ENCODE measurements at places on chromosomes 5 and 9.

DNA sequence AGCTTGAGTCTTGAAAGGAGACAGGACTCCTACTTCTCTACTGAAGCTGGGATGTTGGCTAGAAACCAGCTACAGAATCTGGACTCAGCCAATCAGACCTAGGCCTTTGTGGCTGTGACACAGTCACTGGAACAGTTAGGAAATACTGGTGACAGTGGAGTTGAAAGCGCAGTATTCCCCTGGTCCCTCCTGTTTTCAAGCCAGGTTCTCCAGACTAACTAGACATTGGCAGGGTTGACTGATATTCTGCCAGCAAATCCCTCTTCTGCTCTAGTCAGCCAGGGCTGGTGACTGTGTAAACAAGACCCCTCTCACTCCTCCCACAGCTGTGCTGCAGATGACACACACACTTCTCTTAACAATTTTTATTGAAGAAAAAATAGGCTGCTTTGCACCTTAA is 8.7 kb downstream of the SHROOM1 start:
- no peak for DNase-seq

DNA sequence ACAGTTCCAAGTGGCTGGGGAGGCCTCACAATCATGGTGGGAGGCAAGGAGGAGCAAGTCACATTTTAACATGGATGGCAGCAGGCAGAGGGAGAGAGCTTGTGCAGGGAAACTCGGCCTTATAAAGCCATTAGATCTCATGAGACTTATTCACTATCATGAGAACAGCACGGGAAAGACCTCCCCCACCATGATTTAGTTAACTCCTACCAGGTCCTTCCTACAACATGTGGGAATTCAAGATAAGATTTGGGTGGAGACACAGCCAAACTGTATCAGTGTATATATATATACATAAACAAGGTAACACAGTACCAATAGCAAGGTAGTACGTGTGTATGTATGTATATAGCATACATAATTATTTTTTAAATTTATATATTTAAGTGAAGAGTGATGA is 50.9 kb downstream of the NFX1 start:
- no peak for DNase-seq

DNA sequence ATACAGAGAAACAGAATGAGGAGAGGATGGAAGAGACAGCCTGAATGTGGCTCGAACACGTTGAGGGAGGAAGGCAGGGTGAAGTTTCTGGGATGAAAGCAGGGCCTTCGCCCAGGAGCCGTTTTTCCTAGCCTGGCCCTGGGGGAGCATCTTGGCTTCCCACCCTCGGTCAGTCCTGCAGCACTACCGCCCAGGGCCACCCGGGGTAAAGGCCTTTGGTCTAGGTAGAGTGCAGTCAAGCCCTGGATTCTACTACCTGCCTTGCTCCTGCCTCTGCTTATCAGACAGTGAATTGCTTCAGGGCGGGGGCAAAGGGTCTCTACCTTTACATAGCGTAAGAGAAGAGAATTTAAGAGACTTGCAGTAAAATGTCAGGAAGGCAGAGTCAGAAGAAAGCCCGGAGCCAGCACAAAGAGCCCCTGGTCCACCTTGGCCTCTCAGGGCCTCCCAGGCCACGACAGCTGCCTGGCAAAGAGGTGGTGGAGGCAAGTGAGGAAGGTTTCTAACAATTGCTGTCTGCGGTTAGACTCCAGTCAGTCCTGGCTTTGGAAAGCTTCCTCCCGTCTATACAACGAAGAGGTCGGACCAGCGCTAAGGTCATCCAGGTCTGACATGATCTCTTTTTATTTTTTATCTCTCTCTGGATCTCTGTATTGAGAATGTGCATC is 17.9 kb downstream of the COL15A1 start:
- no peak for DNase-seq

DNA sequence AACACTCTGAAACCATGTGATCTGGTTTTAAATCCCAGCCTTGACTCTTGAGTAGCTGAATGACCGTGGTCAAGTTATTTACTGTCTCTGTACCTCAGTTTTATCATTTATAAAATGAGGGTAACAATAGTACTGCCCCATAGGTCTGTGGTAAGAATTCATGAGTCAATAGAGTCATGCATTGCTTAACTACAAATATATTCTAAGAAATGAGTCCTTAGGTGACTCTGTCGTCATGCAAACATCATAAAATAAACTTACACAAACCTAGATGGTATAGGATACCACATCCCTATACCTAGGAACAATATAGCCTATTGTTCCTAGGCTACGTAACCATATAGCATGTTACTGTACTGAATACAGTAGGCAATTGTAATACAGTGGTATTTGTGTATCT is 20.3 kb upstream of the ABCA1 start:
- DNase-seq: no peak

DNA sequence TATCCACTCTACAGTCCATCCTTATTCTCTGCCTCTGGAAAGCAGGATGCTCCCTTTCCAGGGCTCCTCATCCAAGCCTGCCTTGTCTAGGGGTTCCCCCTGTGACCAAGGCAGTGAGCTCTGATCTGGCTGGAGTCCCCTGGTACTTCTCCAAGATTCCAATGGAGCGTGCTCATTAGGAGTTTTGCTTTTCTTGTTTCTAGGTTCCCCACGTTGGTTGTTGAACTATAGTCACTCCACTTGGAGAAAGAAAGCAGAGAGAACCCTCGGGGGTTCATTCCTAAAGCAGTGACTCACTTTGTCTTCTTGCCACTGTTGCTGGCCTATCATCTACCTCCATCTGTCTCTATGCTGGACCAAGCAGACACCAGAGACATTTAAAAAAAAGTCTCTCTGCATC is 192.6 kb downstream of the TLE4 start:
- no peak for DNase-seq

DNA sequence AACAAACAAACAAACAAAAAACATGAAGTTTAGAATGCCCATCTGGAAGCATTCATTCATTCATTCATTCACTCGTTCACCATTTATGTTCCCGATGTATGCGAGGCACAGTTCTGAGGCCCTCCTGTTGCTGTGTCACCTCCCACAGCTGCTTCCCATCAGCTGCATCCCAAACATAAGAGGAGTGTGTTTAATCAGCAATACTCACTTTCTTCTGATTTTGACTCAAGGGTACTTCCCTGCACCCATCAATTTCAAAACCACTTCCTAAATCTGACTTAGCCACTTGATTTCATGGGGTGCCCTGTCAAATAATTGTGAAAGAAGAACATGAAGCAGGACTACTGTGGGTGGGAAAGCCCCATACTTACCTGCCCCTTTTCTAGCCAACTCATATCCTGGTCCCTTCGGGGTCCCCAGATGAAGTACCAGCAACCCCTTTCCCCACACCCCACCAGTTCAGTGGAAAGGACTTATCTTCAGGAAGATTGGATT is 128.0 kb upstream of the IL12B start:
- DNase-seq: no peak

GRCh38 chr5:56382896-56383295 is 149.8 kb upstream of the ANKRD55 start:
- DNase-seq: no peak

DNA sequence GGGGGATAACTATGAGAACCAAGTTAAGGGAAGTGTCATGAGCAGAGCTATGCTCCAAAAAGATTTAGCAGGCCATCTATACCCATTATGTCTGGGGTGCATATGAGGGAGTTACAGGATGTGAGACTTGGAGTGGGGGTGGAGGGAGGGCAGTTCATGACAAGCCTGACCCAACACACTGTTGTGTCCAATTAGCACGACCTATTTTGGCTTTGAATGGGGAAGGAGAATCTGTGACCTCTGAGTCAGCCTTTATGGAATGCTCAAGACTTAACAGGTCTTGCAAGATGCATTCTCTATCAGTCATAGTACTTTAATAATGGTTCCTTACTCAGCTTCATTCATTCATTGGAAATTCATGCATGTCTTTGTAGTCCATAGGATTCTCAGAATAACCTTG is 71.7 kb downstream of the GRIA1 start:
- DNase-seq: no peak

GRCh38 chr5:43363445-43364152 is 48.6 kb downstream of the CCL28 start:
- no peak for DNase-seq

DNA sequence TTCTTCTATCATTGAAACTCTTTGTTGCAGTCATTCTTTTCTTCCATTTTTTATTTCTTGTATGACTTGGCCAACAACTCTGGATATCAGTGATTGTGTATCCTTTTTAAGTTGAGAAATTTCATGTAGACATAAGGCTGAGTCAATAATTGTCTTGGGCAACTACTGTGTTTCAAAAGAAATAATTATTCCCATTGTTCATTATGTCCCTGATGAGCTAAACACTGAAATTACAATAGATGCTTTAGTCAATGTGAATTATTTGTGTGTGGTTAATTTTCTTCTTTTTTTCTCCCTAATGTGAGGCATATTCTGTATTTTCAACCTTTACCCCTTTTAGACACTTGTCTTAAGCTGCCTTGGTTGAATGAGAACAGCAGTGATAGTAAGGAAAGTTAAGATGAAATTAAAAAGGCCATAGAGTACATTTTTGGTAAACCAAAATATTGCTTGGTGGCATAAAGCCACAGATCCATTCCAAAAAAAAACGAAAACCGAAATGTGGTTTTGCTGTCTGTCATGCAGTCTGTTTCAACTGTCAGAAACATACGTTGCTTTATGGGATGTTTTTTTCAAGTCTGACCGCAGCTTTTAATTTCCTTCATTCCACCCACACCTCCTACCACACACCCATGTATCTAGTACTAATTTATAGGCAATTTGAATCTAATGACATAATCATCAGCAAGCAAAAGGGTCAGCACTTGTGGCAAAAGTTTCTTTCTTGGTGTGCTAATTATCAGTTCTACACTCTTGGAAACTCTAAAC is 21.1 kb downstream of the TLE4 start:
- no peak for DNase-seq

GRCh38 chr5:172077664-172078425 is 71.4 kb upstream of the FBXW11 start:
- no peak for DNase-seq

DNA sequence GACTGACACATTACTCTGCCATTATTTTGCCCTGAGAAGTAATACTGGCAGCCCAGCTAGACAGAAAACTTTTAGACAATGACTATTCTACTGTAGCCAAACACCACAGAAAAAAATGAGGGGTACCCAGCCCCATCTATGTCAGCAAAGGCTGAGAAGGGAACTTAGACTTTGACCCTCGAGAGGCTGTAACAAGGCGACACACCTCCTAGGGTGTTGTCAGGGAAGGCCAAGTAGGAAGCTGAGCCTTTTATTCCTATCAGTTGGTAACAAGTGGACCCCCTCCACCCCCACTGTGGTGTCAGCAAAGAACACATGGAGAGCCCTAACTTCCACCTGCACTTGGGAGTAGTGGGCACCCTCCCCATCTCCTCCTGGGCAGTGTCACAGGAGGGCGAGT is 55.6 kb downstream of the SPTLC1 start:
- no peak for DNase-seq

DNA sequence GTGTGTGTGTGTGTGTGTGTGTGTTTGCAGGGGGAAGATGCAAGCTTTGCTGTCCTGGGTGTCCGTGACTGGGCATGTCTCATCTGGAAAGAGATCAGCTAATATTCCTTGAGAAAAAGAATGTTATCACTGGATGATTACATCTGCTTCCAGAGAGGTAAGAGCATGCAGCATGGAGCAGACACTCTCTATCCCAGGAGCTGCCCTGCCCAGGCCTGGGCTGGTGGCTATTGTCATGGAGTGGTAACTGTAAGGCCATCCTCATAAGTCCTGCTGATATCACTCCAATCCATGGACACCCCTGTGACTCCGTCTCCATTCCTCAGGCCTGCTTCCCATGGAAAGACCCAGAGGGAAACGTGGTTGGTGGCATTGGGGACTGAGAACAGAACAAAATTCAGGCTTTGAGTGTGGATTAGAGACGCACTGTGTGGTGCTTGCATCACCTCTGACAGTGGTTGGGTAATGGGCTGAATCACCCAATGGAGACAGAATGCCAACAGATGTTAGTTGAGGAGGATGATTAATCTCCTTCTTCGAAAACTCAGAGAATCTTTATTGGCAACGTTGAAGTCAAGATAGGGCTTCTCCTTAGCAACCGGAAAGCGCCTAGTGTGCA is 52.0 kb upstream of the KCNIP1 start:
- no peak for DNase-seq

DNA sequence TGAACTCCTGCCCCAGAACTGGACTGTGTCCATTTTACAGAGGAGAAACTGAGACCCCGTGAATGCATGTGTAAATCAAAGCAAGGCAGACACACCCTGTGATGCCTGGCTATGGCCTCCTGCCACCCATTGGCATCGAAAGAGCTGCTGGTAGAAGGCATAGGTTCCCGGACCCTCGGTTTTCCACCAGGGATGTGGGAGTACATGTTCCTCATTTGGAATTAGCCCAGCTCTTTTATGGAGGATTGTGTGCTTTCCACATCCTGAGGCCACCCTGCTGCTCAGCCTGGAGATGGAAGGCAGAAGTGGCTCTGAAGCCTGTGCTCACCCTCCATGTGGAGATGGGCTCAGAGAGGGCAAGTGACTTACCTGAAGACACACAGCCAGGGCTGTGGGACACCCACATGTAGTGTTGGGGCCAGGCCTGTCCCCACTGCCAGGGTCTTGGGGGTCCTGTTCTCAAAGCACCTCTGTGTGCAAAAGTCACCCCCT is 2.8 kb downstream of the SUSD3 start:
- DNase-seq: no peak

DNA sequence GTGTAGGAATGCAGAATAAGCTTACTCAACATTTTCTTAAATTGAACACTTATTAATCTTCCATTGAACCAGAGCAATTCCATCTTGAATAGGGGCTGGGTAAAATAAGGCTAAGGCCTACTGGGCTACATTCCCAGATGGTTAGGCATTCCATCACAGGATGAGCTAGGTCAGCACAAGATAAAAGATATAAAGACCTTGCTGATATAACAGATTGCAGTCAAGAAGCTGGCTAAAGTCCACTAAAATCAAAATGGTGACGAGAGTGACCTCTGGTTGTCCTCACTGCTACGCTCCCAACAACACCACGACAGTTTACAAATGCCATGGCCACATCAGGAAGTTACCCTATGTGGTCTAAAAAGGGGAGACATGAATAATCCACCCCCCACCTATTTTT is 156.1 kb downstream of the NXNL2 start:
- DNase-seq: no peak

GRCh38 chr9:126412905-126413304 is 86.3 kb downstream of the MVB12B start:
- no peak for DNase-seq

DNA sequence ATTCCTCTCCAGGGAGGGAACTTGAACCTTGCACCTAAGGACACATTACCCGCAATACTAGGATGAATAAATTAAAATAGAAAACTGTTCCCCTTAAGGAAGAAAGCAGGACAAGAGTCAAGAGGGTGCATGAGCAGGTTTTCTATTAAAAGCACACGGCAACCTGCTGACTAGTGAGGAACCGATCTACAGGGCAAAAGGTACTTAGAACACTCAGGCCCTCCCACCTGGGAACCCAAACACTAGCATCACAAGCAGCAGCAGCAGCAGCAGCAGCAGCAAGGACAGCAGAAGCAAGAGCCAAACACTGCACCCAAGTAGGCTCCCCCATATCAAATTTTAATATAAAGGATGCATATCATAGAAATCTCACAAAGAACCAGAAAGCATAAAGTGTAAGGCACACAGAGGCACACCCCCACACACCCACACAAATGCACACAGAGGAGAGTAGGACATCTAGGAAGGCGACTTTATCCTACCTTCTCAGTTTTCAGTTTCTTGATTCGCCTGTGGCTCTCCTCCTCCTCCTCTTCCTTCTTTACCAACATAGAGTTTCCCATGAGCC is 2.8 kb downstream of the ZNF608 start:
- DNase-seq: no peak
